ENCODE measurements at places on chromosomes 7 and 10.
A peak's percentile ranks its signal among the peaks of the same experiment; 100 is the strongest.

DNA sequence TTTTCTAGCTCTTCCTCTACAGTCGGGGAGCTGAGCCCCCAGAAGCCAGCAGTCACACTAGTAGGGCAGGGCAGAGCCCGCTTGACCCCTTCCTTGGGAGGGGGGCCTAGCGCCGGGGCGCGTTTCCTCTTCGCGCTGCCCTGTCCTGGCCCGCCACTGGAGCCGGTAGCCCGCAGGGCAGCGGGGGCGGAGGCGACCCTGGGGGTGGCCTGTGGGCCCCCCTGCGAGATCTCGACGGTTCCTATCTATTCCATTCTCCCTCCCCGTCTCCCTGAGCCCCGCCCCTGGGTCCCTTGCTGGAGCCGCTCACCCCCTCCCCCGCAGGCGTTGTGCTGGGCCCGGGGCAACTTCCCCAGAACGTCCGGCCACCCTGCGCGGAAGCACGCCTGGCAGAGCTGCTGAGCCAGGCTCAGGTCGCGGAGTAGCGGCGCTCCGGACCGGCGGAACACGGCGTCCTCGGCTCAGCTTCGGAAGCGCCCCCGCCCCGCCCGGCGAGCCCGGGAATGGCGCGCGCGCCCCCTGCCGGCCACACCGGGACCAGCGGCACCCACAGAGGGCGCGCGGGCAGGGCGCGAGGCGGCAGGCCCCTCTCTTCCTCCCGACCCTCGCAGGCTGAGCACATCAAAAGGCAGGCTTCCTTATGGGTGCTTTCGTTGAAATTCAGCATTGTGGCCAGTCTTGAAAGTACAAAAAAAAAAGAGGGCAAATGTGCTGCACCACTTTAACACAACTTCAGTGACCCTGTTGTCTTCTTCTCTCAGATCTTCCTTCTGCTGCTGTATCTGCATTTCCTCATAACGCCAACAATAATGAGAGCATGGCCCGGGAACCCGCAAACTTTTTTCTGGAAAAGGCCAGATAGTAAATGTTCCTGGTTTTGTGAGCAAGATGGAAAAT lies 327.6 kb downstream of the TNS3 start:
- peak; percentile 56 for DNase-seq

GRCh38 chr10:93062514-93063143 lies 2.0 kb downstream of the CYP26C1 start:
- DNase-seq: peak; percentile 68

- no peak for DNase-seq
These were observed 137.8 kb downstream of the CHRM2 start for GRCh38 chr7:137006293-137006692.

GRCh38 chr7:135959646-135960363 lies 17.4 kb downstream of the MTPN start:
- no peak for DNase-seq

DNA sequence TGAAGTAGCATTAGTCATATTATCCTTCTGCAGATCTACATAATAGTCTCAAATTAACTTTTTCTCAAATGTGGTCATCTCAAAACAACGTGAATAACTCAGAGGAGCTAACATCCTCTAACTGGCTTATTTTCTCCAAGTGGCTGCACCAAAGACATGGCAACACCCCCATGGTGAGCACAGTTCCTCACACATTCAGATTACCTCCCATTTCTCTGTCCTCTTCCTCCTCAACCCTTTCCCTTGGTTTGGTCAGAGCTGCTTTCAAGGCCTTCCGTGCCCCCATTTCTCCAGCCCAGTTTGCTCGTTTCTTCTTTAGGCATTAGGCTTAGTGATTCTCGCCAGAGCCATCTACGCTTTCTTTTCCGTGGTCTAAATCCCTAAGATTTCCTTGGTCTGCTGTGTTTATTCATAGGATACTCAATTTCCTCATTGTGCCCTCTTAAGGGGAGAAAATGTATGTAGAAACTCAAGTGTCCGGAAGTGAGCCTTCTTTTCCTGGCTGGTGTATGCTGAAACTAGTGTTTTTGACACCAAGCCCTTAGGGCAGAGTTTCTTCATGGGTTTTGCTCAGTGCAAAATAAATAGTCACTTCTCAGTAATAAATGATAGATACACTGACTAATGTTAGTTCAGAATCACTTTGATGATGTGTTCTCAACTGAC lies 2.6 kb downstream of the MET start:
- no peak for DNase-seq

DNA sequence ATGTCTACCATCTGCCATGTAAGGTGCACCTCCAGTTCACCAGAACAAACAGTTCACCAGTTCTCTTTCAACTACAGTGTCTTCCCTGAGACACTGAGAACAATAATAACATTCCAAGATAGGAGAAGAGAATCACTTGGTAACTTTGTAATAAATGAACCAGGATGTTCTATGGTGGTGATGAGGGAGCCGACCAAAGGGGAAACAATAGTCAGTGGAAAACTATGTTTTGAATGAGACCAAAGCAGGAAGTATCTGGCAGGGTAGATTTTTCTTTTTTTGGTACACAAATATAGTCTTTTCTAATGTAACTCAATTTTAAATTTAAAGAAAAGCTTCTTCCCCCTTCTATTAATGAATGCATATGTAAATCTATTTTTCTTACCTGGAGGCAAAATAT lies 20.0 kb downstream of the HYAL4 start:
- no peak for DNase-seq

GRCh38 chr7:133629701-133630100 lies 376.8 kb downstream of the EXOC4 start:
- DNase-seq: no peak

DNA sequence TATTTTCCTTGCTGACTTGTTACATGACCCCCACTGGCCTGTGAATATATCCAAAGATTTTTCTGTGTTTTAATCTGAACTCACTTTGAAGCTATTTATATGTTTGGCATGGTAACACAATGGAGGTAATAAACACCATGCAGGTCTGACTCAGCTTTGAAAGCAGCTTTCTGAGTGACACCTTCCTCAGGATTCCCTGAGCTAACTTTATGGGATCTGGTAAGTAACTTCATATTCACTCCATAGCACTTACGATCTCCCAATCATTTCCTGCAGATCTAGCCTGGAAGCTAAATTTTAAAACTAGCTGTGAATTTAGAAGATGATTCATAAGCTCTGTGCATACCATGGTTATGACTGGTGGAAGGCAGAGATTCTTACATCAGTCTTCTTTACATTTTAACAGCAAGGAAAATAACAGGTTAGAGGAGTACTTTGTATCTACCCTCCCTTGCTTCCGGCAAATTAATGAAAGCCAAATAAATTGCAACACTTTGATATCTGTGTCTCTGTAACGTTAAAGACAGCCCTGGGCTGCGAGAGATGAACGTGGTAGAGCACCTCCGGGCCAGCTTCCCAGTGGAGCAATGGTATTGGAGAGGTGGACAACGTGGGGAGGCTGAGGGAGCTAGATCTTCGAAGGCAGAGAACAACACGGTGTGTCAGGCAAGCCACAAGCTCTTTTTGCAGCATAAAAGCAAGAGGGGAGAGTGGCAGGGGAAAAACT lies 170.2 kb upstream of the KLF14 start:
- peak; percentile 80 for DNase-seq

GRCh38 chr7:141708351-141708750 lies at the start of gene WEE2:
WEE2 (plus strand) TSS chr7:141708353; CDS start chr7:141708759, 406 bp downstream.
- DNase-seq: no peak

GRCh38 chr10:101258179-101258885 lies 29.1 kb upstream of the LBX1 start:
- no peak for DNase-seq

DNA sequence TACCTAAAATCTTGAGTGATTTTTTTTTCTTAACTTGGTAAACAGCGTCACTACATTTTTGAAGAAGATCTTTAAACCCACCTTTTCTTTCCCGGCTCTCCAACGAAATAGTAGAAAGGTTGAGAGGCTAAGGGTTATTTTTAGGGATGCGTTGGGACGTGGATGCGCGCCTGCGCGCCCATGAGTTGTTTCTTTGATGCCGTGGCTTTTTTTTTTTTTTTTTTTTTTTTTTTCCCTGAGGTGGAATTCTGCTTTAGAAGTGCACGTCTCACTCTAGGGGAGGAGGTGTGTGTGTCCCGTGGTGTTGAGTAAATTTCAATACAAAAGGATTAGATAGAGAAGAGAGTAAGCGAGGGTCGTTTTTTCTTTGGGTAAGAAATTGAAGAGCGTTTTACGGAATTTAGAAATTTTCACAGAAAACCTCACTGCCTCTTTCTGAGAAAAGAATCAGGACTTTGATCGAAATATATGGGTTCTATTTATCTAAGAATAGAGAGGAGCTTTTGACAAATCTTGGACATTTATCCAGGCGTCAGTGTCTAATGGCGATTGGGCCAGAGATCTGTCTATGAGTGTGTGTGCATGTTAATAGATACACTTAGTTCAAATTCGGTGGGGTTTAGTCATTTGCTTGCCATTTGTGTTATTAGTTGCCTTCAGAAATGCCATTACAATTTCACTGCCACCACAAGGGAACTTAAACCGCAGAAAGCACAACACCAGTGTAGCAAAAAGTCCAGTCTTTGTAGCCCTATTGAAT lies 1.2 kb upstream of the SP8 start:
- DNase-seq: no peak

DNA sequence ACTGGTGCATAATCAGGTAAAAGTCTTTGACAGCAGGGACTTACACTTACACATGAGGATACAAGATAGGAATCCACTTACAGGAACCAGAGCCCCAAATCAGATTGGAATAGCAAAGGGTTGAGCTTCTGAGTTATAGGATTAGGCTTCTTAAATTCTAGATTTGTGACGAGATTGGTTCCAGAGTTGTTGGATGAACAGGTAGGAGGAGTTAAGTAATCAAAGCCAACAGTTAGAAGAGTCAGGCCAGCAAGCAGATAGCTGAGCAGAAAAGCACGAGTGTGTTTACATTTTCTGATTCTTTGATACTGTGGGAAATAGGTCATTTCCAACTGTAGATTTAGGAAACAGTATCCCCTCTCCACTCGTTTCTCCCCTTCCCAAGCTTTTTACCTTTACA lies 167.0 kb downstream of the MDFIC start:
- DNase-seq: no peak

GRCh38 chr10:93376372-93377293 lies 105.5 kb downstream of the MYOF start:
- DNase-seq: peak; percentile 76

GRCh38 chr10:68787813-68788212 lies 39.5 kb upstream of the STOX1 start:
- no peak for DNase-seq

DNA sequence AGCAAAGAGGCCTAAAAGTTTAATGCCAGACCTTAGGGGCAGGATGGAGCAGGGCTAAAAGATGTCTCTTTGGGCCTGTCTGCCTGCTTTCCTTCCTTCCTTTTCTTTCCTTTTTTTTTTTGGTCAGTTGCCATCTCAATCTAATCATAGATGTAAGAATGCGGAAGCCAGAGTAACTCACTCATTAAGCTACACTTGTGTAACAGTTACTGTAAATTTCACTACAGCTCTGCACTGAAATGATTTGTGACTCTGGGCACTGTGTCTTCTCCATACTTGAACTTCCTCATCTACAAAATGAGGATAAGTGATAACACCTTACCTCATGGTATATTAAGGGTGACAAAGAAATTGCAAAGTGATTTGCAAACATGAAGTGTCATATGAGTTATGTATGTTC lies 75.5 kb upstream of the AGK start:
- DNase-seq: no peak

DNA sequence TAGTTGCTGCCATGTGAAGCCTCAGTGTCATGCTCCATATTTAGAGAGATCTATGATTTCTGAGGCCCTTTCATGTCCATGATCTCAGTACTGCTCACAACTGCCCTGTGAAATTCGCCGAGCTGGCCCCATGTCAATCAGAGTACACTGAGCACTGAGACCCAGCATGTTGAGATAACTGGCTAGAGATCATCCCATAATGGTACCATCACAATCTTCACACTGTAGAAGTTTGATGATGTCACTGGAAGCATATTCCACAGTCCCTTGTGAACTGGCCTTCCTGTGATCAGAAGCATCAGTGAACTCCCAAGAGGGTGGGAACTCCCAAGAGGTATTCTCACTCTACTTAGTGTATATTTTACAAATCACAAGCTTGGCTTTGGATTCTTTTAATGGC lies 116.0 kb downstream of the EGFR start:
- DNase-seq: no peak

DNA sequence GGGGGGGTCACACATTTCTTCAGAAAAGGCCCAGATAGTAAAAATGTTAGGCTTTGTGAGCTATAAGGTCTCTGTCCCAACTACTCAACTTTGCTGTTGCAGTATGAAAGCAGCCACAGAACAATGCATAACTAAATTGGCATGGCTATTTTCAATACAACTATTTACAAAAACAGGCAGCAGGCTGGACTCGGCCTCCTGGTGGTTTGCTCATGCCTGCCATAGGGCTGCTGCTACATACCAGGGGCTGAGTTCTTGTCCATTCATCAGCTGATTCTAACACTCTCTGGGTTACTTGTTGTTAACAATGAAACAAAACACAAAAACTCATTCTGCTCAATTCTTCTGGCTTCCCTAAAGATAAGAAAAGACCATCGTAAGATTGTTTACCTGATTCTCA lies 109.4 kb upstream of the ADAM12 start:
- DNase-seq: no peak

GRCh38 chr7:44149571-44150465 lies 8.7 kb upstream of the MYL7 start:
- no peak for DNase-seq

- peak; percentile 81 for DNase-seq
These were observed 54.3 kb downstream of the PRKAG2 start for GRCh38 chr7:151822541-151823181.

- no peak for DNase-seq
These were observed 78.0 kb downstream of the DKK1 start for GRCh38 chr10:52391927-52392602.

DNA sequence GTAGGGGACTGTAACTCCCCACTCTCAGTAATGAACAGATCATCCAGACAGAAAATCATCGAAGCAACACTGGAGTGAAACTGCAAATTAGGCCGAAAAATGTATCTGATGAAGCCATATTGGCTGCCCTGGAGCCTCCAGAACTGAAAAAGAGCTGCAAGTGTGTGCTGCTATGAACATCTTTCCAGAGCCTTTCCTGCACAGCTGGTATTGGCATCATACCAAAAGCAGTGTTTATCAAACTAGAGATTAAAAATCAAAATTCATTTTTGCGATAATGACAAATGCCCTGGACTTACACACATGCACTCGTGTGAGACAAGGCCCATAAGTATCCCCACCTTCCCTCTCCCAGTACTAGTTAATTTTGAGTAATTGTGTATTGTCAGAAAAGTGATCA lies 6.8 kb upstream of the CLDN12 start:
- DNase-seq: no peak

DNA sequence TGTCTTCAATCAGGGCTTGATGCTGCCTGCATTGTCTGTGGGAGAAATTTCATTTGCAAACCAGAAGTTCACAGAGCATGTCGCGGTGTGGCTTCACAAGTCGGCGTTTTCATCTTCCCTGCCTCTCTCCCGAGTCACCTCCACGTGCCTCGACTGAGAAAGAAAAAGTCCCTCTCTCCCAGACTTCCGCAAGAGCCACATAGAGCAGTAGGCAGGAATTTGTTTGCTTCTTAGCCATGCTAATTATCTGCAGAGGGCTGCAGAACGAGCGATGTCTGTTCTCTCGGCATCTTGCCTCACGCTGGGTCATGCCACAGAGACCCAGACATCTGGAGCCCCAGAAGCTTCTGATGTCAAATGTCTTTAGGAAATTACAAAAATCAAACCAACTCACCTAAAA lies 272.2 kb downstream of the TCF7L2 start:
- no peak for DNase-seq

- no peak for DNase-seq
These were observed 60.9 kb downstream of the SHH start for GRCh38 chr7:155751409-155751808.

GRCh38 chr10:102467971-102468438 lies 16.7 kb upstream of the C10orf95 start:
- no peak for DNase-seq

All from large intestine (tissue), 12 donors.